Vein endothelial cell (primary cell): ENCODE measurements at places on chromosomes 1 and 21. TPM values are rescaled to one million over a fixed set of nuclear protein-coding genes. Genes with fewer than 3 reads are reported as not detected.

IQCC gene
- total RNA-seq, result 1.3 and 1.8 TPM in 2 replicates

NID1 gene
- 167 and 256 TPM in 2 replicates for total RNA-seq

LCE2C gene
- total RNA-seq, result not detected in 2 replicates

ZRANB2 gene
- total RNA-seq, result 28.1 and 38.6 TPM in 2 replicates

CFHR1 gene
- 0.48 TPM in 1 of 2 replicates, not detected in the other for total RNA-seq

GPA33 gene
- total RNA-seq, result not detected in 2 replicates

RNU1-1 gene
- total RNA-seq, result under 0.01 TPM in 2 replicates

BCAR3 gene
- total RNA-seq, result 45.1 and 57.5 TPM in 2 replicates

C1QTNF12 gene
- total RNA-seq, result 0.33 and 0.76 TPM in 2 replicates

RGS13 gene
- total RNA-seq, result not detected in 2 replicates

SDE2 gene
- total RNA-seq, result 21.2 and 24.1 TPM in 2 replicates

AMIGO1 gene
- 0.38 and 0.65 TPM in 2 replicates for total RNA-seq

TNFRSF9 gene
- 0.96 and 1.3 TPM in 2 replicates for total RNA-seq

ST6GALNAC5 gene
- 0.98 TPM in 1 of 2 replicates, not detected in the other for total RNA-seq

GNAT2 gene
- total RNA-seq, result not detected in 2 replicates

RHOU gene
- total RNA-seq, result 1.1 and 2.0 TPM in 2 replicates

OR2T29 gene
- total RNA-seq, result not detected in 2 replicates

TRABD2B gene
- under 0.01 TPM in 1 of 2 replicates, not detected in the other for total RNA-seq

GRHL3 gene
- total RNA-seq, result not detected in 2 replicates

FABP3 gene
- total RNA-seq, result 0.65 and 0.86 TPM in 2 replicates

C8A gene
- not detected in 2 replicates for total RNA-seq

MYOC gene
- not detected in 2 replicates for total RNA-seq

DNASE2B gene
- not detected in 2 replicates for total RNA-seq

SERBP1 gene
- 197 and 278 TPM in 2 replicates for total RNA-seq

AGO4 gene
- total RNA-seq, result 19.0 and 23.2 TPM in 2 replicates

TTLL10 gene
- total RNA-seq, result not detected in 2 replicates

LRRC53 gene
- not detected in 2 replicates for total RNA-seq

TDRD10 gene
- total RNA-seq, result 2.9 and 4.8 TPM in 2 replicates

CRYBG2 gene
- total RNA-seq, result not detected in 2 replicates

SH3BGR gene
- total RNA-seq, result 0.33 TPM in 1 of 2 replicates, not detected in the other
